ENCODE measurements at places on chromosomes 2 and 18.
A peak's percentile ranks its signal among the peaks of the same experiment; 100 is the strongest.

DNA sequence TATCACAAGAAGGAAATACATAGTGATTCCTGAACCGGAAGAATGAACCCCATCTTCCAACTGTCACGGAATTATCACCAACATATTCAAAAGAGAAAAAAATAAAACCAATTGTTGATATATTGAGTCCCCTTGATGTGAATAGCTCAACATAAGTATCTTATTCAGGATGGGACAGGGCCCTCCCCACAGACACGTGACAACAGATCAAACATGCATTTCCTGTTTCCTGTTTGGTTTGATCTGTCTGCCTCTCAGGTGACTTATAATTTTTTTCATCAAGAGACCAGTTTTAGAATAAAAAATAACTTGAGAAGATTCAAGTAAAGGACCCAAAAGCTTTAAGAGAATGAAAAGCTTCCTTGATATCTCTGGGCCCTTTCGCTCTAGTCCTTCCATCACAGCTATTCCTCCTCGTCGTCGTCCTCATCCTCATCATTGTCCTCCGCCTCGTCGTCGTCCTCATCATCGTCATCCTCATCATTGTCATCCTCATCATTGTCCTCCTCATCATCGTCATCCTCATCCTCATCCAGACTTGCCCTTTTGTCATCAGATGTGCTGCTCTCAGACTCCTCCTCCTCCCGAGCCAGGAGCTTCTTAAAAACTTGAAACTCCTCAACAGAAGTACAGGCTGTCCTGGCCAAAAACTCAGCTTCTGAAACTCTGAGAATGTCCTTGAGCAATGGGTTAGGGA, 6.3 kb downstream of the MTERF4 start:
- peak; percentile 80 for DNase-seq

GRCh38 chr18:21820033-21820810, 79.6 kb downstream of the MIB1 start:
- no peak for DNase-seq

DNA sequence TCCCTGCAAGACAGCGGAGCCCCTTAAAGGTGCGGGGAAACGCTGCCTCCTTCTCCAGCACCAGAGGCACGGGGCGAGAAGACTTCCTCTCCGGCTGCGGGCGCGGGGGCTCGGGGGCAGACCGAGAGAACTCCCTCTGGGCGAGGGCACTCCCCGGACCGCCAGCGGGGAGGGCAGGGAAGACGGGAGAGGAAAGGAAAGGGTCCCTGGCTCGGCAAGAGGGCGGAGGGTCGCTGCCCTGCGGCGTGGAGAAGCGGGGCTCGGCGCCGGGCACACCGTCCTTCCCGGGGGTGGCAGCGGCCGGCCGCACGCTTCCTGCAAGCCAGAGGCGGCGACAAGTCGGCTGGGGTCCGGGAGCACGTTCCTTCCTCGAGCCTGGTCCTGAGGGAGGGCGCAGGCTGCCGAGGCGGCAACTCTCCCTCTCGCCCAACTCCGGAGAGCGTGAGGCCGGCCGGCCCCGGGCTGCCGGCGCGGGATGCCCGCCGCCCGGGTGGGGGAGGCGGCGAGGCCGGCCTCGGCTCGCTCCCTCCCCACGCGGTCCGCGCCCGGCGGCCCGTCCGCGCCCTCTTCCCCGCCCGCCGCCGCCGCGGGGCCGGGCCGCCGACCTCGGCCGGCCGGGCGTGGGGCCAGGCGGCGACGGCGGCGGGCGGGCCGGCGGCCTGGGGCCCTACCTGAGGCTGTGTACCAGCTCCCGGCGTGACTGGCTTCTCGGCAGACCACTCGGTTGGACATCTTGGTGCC, 1.1 kb downstream of the MEMO1 start:
- DNase-seq = peak; percentile 36

DNA sequence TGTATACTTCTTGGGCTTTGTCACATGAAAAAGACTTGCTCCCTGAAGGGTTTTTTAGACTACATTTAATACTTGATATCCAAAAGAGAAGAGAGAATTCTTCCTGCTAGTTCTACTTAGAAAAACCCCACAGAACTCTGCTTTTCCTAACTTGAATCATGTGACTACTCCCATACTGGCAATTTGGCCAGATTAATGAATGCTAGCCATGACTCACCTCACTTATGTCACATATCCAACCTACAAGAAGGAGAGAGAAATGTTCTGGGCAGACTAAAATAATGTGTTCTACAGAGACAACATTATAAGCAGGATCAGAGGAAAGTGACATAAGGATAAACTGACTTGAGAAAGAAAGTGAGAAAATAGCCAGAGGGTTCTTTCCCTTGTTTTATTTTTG, 249.3 kb upstream of the GULP1 start:
- no peak for DNase-seq

GRCh38 chr18:55096263-55096951, 137.1 kb upstream of the CCDC68 start:
- no peak for DNase-seq

DNA sequence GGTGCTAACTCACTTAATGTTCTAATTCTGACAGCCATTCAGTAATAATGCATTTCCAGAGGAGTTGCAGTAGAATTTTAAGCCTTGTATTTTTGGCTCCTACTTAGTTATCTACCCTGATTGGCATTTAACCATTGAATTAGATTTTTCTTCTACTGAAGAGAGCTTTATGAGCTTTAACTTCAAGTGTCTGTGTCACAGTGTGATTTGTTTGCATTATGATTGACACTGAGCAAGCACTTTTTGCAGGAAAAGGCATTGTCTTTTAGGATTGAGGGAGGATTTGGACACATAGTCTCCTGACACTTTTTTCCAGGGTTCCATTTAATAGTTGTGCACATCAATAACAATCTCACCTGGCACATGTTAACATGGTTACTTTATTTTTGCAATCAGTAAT, 26.7 kb downstream of the LYPD6 start:
- DNase-seq = no peak

GRCh38 chr2:106284691-106285202, 90.6 kb upstream of the UXS1 start:
- DNase-seq = no peak

GRCh38 chr2:225649274-225649673, 249.8 kb downstream of the NYAP2 start:
- DNase-seq = no peak

GRCh38 chr18:54769526-54770464, 58.5 kb upstream of the RAB27B start:
- no peak for DNase-seq

- no peak for DNase-seq
Observed at GRCh38 chr2:188422726-188423125, 131.1 kb downstream of the GULP1 start.

DNA sequence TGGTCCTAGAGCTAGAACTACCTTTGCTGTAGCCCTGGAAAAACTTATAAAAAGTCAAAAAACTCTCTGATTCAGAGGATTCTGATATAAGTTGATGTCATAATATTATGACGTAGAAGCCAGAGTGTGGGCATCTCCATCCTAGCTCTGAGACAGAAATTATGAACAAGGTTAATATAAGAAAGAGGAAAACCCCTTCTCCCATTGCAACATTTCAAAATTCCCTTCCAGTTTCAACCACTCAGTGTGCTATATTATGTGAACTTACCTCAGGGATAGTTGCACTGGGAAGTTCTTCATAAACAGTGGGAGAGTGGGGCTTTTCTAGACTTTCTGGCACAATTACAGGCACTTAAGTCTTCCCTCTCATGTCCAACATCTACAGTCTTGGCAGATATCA, 171.6 kb downstream of the PIK3C3 start:
- no peak for DNase-seq

Measured in central memory CD4-positive, alpha-beta T cell (primary cell).